ENCODE measurements at places on chromosomes 2 and 18. TPM values are rescaled to one million over a fixed set of nuclear protein-coding genes. Genes with fewer than 3 reads are reported as not detected.

- no peaks in the 10 kb centered on the region for H3K4me1 ChIP-seq
- DNase-seq: no peak
- no peaks in the 10 kb centered on the region for H3K36me3 ChIP-seq
- H3K4me3 ChIP-seq: no peak overlapping the region
Measured at GRCh38 chr2:178846458-178846802, 39.2 kb upstream of the TTN start.

DNA sequence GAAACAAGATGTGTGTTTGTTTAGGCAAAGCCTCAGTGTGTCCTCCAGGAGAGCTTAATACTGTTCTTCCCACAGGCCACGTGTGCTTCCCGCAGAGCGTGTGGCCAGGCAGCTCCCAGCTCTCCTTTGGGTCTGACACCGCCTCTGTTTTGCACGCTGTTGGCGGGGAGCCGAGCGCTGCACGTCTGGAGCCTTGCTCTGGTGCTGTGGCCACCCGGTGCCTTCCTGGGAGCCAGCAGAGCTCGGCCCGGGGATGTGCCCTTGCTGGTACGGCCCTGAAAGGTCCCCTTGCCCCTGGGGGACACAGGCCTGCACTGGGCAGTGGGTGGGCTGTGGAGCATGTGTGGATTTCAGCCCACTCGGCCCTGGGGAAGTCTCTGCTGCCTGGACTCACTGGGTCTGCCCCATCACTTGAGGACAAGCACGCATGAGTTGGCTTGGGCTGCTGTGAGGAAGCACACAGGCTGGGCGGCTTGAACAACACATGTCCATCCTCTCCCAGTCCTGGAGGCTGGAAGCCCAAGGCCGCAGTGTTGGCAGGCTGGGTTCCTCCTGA lies 160.7 kb upstream of the HDAC4 start:
- no peaks in the 10 kb centered on the region for H3K27me3 ChIP-seq
- no peaks in the 10 kb centered on the region for H3K36me3 ChIP-seq
- H3K4me3 ChIP-seq: no peak overlapping the region

GRCh38 chr18:25047983-25048382 lies 304.0 kb downstream of the ZNF521 start:
- H3K27ac ChIP-seq: no peak overlapping the region
- H3K4me3 ChIP-seq: no peak overlapping the region
- no peaks in the 10 kb centered on the region for H3K36me3 ChIP-seq

DNA sequence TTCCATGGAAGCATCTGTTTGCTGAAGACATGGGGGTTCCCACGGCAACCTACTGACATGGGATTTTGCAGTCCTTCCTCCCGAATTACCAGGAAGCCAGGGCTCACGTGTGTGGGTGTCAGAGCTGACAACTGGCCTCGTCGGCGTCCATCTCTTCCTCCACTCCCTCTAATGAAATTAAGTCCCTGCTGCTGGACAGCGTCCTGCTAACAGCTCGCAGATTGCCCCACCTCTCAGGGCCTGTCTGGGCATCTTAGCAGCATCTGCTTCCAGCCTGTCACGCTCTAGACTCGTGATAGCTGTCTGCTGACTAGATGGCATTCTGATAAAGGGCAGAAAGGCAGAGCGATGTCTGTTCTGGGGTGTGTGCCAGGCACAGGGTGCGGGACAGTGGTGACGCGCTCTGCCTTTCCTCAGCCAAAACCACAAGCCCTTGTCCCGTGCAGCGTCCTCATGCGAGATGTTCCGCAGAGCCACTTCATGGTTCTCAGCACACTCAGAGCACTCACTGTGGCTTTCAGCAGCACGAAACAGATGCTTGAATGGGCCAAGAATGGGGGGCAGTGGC lies 161.1 kb downstream of the ARL4C start:
- no peaks in the 10 kb centered on the region for H3K4me1 ChIP-seq
- peak; percentile 61 for DNase-seq
- peak overlapping the region; percentile 64 for H3K27ac ChIP-seq
- H3K36me3 ChIP-seq: no peaks in the 10 kb centered on the region
- H3K4me3 ChIP-seq: no peak overlapping the region
- no peaks in the 10 kb centered on the region for H3K27me3 ChIP-seq

- H3K4me3 ChIP-seq: no peak overlapping the region
- H3K27ac ChIP-seq: no peak overlapping the region
- H3K27me3 ChIP-seq: no peaks in the 10 kb centered on the region
- no peaks in the 10 kb centered on the region for H3K36me3 ChIP-seq
- DNase-seq: no peak
Measured at GRCh38 chr18:3916082-3916481, 466.1 kb downstream of the TGIF1 start.

GRCh38 chr2:80531319-80531718 lies 226.8 kb upstream of the LRRTM1 start:
- H3K4me1 ChIP-seq: no peaks in the 10 kb centered on the region
- no peak for DNase-seq
- H3K36me3 ChIP-seq: no peaks in the 10 kb centered on the region
- H3K27ac ChIP-seq: no peak overlapping the region
- H3K4me3 ChIP-seq: no peak overlapping the region

GRCh38 chr2:200732866-200733265 lies 78.8 kb upstream of the BZW1 start:
- no peak for DNase-seq
- H3K4me1 ChIP-seq: no peaks in the 10 kb centered on the region
- no peak overlapping the region for H3K27ac ChIP-seq
- no peaks in the 10 kb centered on the region for H3K27me3 ChIP-seq

DNA sequence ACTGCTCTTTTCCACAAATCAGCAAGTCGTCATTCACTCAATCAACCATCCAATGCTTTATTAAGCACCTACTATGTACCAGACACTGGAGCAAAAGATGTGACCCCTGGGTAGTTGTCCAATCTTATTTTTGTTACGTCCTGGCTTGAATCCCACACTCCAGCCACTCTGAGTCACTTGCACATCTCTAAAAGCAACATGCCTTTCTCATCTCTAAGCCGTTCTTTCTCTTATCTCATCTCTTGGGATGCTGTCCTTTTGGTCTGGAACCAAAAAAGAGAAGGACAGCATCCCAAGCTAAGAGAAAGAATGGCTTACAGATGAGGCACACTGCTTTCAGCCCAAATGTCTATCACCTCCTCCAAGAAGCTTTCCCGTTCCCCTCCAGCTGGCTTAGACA lies 58.8 kb downstream of the RNF152 start:
- H3K4me3 ChIP-seq: no peak overlapping the region
- no peaks in the 10 kb centered on the region for H3K36me3 ChIP-seq

DNA sequence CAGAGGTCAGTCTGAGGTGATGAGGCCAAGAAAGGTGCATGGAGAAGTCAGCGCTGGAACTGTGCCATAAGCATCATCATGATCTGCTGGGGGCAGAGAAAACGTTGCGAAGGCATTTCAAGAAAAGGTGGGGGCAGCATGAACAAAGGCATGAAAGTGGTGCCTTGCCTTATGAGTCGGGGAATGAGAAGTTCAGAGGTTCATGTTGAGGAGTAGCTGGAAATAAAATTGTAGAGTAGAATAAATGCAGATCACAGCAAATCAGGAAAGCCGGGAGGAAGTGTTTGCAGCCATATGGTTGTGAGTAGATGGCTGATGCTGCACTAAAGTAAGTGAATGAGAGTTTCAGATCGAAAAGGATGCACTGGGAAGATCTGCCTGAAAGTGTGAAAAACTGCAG lies 72.1 kb upstream of the ARL5A start:
- H3K4me3 ChIP-seq: no peak overlapping the region
- H3K27me3 ChIP-seq: no peaks in the 10 kb centered on the region
- H3K36me3 ChIP-seq: no peaks in the 10 kb centered on the region
- H3K27ac ChIP-seq: no peak overlapping the region
- no peaks in the 10 kb centered on the region for H3K4me1 ChIP-seq

DNA sequence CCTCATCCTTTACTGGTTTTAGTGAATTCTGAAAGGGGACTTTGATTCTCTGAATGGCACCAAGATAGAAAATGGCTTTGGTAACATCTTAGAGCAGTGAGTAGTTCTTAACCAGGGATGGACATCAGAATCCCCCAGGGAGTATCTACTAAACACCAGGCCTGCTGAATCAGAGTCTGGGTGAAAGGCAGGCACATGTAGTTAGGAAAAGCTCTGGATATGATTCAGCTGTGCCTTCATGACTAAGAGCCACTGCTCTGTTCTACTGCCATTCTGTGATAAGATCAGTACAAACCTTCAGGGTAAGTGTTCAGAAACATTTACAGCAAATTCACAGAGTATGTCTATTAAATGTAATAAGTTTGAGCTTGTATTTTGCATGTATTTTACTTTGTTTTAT lies 46.2 kb upstream of the B3GNT2 start:
- no peak overlapping the region for H3K4me3 ChIP-seq
- no peak overlapping the region for H3K27ac ChIP-seq
- H3K4me1 ChIP-seq: no peaks in the 10 kb centered on the region
- H3K36me3 ChIP-seq: no peaks in the 10 kb centered on the region

GRCh38 chr2:235725016-235725489 lies 231.2 kb downstream of the AGAP1 start:
- no peaks in the 10 kb centered on the region for H3K27me3 ChIP-seq
- peak overlapping the region; percentile 67 for H3K27ac ChIP-seq
- H3K36me3 ChIP-seq: peaks cover 2% of the 10 kb centered on the region
- no peak for DNase-seq
- no peak overlapping the region for H3K4me3 ChIP-seq
- H3K4me1 ChIP-seq: no peaks in the 10 kb centered on the region

DNA sequence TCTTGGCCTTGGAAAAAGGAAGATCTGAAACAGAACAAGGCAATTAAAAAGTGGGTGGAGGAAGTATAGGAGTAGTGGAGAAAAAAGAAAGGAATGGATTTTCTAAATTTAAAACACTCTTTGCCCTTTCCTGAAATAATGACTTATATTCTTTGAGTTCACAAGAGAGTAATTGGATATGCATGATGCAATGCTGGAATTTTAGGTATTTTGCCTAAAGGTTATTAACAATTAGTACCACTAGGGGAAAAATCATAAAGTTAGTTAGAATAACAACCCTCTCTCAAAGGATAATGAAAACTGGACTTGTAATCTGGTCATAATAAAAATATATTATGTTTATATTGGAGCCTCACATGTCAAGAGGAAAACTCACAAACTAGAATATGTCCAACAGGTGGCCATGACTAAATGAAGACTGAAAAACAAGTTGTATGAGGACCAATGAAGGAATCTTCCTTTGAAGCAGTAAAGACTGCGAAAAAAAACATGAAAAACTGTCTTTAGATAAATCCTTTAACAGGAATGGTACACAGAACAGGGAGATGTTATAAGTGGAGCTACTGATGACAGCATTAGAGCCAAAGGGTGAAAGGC lies 281.8 kb downstream of the NCKAP5 start:
- DNase-seq: no peak
- H3K27ac ChIP-seq: no peak overlapping the region
- no peaks in the 10 kb centered on the region for H3K4me1 ChIP-seq
- no peaks in the 10 kb centered on the region for H3K27me3 ChIP-seq
- H3K4me3 ChIP-seq: no peak overlapping the region
- H3K36me3 ChIP-seq: no peaks in the 10 kb centered on the region

DNA sequence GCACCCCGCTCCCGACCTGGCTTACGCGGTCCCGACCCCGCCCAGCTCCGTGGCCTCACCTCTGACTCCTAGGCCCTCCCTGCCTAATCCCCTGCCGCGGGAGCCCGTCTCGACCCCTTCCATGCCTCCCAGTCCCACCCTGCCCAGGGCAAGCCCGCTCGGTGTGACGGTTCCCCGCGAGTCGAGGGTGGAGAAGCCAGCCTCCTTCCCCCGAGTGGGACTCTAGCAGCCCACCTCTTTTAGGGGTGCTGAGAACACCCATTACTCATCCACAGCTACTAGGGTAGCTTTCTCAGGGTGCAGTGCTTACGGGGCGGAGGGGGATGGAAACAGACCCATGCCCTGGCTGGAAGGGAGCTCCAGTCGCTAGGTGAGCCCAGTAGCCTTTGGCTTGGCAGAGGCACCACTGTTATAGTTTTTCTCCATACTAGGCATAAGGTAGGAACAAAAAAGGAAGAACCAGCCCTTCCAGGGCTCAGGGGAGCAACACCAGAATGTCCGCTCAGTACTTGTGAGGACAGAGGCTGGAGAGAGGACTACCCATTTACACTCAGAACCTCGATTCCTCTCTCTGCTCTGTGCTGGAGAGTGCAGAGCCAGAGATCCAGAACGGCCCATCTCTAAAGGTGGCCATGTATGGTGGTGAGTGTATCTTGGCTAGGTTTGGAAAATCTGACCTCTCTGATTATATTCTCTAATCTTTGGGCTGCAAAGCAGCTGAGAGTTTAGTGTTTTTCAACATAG lies 606 bp downstream of the AGBL5 start:
- H3K36me3 ChIP-seq: no peaks in the 10 kb centered on the region
- DNase-seq: no peak
- no peaks in the 10 kb centered on the region for H3K27me3 ChIP-seq
- H3K4me3 ChIP-seq: peak overlapping the region; percentile 96
- H3K27ac ChIP-seq: peak overlapping the region; percentile 93

GRCh38 chr18:62954366-62954765 lies 239.0 kb downstream of the PHLPP1 start:
- no peak for DNase-seq
- no peaks in the 10 kb centered on the region for H3K4me1 ChIP-seq
- no peaks in the 10 kb centered on the region for H3K27me3 ChIP-seq
- H3K4me3 ChIP-seq: no peak overlapping the region
- no peaks in the 10 kb centered on the region for H3K36me3 ChIP-seq

DNA sequence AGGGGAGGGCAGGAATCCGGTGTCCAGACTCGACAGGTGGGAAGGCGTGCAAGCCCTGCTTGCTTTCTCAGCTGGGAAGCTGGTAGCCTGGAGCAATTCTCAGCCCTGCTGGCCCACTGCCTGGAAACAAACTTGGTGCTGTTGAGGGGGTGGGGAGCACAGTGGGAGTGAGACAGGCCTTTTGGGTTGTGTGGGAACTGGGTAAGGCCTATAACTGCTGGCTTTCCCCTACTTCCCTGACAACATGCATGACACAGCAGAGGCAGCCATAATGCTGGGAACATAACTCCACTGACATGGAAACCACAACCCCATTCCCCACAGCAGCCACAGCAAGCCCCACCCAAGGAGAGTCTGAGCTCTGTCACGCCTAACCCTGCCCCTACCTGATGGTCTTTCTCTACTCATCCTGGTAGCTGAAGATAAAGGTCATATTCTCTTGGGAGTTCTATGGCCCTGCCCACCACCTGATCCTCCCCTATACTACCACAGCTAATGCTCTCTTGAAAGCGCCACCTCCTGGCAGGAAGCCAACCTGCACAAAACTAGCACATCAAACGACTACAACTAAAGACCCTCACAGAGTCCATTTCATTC lies 122.9 kb upstream of the ACVR1C start:
- peaks cover 8% of the 10 kb centered on the region for H3K36me3 ChIP-seq
- no peaks in the 10 kb centered on the region for H3K4me1 ChIP-seq
- H3K27ac ChIP-seq: no peak overlapping the region
- no peak overlapping the region for H3K4me3 ChIP-seq
- DNase-seq: peak; percentile 53
- H3K27me3 ChIP-seq: no peaks in the 10 kb centered on the region

GRCh38 chr18:56326336-56327072 lies 311.9 kb downstream of the TXNL1 start:
- no peak overlapping the region for H3K4me3 ChIP-seq
- H3K4me1 ChIP-seq: no peaks in the 10 kb centered on the region
- H3K27me3 ChIP-seq: no peaks in the 10 kb centered on the region
- DNase-seq: no peak
- H3K36me3 ChIP-seq: no peaks in the 10 kb centered on the region

MAB21L4 gene
- 2.1 TPM for total RNA-seq

CDK5R2 gene
- total RNA-seq: not detected
